Right ventricle myocardium superior (tissue), 1 donor: ENCODE measurements at places on chromosomes 2 and 18.

- no peak for DNase-seq
Observed at GRCh38 chr2:5908071-5908470, 215.9 kb downstream of the SOX11 start.

DNA sequence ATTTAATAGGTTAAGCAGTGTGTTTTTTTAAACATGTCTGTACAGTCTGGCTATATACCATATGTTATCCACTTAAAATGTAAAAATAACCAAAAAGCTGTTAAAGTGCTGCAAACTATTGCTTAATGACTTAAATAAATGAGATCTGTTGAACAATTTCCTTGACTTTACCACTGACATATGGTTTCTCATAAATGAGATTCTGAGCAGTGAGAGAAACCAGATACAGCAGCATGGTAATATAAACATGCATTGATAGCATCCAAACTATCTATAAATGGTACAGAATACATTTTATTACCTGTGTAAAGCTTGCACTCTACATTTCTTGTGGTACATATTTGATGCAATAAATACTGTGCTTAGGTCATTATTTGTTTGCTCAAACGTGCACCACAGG lies 36.3 kb upstream of the TTC21B start:
- DNase-seq: no peak

- DNase-seq: no peak
Observed at GRCh38 chr18:55665506-55665905, 77.5 kb upstream of the TCF4 start.

- no peak for DNase-seq
Observed at GRCh38 chr2:173151671-173152401, 76.2 kb downstream of the MAP3K20 start.

DNA sequence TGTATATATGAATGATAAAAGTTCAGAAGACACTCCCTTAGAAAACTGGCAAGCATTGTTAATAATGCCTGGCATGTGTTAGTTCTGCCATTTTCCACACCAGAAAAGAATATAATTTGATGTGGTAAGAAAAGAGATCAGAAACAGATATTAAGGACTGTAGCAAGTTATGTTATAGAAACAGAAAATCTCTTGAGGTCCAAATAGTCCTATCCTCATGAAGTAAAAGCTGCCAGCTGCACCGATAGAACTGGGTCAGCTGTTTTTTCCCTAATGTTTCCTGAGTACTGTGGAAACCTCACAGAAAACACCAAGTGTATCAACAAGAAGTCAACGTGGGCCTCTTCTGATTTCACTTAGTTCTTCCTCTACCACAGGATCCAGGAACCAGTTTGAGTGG lies 56.9 kb upstream of the SDC1 start:
- no peak for DNase-seq

DNA sequence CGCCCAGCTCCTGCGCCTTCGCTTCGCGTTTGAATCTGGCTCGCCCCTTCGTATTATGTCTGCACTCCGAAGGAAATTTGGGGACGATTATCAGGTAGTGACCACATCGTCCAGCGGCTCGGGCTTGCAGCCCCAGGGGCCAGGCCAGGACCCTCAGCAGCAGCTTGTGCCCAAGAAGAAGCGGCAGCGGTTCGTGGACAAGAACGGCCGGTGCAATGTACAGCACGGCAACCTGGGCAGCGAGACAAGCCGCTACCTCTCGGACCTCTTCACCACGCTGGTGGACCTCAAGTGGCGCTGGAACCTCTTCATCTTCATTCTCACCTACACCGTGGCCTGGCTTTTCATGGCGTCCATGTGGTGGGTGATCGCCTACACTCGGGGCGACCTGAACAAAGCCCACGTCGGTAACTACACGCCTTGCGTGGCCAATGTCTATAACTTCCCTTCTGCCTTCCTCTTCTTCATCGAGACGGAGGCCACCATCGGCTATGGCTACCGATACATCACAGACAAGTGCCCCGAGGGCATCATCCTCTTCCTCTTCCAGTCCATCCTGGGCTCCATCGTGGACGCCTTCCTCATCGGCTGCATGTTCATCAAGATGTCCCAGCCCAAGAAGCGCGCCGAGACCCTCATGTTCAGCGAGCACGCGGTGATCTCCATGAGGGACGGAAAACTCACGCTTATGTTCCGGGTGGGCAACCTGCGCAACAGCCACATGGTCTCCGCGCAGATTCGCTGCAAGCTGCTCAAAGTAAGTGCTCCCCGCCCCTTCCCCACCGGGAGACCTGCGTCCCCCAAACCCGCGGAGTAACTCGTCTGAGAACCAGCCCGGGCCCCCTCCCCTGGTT lies 453 bp downstream of the KCNJ3 start:
- DNase-seq: no peak

GRCh38 chr2:457262-457661 lies 169.4 kb upstream of the ALKAL2 start:
- DNase-seq: no peak

DNA sequence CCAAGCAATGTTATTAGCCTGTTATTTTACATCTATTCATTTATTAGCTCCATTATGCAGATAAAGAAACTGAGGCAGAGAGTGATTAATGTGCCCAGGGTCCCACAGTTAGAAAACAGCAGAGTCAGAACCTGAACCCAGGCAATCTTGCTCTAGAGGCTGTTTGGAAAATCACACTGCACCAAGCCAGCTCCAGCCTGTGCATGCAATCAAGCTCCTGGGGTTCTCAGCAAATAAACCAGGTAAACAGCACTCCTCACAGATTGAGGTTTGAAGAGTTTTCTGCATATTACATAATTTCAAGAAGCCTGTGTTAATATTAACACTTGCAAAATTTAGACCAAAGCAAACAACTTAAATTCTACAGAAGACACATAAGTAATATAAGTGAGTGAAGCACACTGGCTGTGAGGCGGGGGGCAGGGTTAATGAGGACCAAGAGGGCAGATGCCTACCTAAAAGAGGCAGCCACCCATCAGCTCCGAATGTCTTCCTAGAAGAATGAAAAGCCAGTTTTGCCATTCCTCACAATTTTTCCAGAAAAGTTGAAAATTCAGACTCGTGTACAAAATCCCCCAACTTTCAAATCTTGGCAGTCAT lies 35.4 kb downstream of the CACNB4 start:
- no peak for DNase-seq

GRCh38 chr2:43038034-43038695 lies 188.2 kb downstream of the ZFP36L2 start:
- no peak for DNase-seq

- no peak for DNase-seq
Observed at GRCh38 chr18:46332286-46332801, 228.2 kb downstream of the HAUS1 start.

DNA sequence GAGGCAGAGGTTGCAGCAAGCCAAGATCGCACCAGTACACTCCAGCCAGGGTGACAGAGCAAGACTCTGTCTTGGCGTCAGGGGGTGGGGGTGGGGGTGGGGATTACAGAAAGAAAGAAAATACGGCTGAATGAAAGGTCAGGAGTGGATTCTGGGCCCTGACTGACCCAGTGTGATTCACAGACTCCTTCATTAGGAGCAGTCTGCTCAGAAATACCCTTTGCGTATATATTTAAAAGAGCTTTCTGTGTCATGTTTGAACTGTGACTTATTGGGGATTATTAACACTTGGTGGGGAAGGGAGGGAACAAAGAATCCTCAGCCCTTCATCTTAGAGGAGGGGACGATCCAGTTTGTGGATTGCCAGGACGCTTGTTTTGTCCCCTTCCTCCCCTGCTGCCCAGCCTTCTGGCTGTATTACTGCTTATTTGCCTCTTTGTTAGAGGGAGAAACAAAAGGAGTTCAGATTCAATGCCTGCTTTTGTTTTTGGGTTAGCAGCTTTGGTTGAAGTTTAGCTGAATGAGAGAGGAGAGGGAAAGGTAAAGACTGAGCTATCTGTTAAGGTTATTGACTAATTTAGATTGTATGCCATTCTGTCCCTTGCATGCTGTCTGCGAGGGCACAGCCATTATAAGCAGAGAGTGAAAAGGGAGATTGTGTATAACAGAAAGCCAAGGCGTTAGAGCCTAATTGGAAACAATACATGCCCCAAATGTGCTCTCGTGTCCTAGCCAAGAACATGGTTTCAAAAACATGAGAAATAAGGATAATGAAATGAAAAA lies 118.3 kb downstream of the FMNL2 start:
- no peak for DNase-seq

DNA sequence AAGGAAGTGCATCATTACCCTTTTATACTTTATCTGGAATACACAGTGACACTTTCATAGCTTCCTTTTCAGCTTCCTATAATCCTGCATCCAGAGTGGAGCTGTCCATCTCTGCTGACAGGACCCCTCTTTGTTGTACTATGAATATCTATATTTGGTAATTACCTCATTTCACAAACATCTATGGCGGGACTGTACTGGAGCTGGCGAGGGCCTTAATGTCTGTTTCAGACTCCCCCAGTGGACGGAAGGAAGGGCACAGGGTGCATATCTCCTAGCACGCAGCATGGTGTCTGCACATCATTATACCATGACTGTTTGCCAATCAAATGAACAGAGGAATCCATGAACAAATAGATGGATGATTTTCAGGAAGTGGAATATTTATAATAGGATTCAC lies 142.3 kb downstream of the SOX11 start:
- DNase-seq: no peak

GRCh38 chr2:211879323-211879722 lies 659.3 kb downstream of the ERBB4 start:
- no peak for DNase-seq

DNA sequence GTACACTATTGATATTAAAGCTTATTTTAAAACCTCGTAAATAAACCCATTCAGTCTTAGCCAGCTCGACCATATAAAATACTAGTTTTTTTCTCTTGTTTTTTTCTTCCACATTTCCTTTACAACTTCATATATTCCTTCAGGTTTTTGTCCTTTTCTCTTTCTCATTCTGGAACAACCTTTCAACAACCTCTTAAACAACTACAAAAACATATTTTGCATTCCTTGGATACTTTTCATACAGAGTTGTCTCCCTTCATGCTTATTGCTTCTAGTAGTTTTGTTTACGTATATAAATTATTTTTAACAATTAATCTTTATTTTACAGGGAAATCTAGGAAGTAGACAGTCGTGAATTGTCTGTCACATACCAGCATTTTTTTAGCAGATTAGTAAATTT lies 41.2 kb downstream of the COMMD1 start:
- DNase-seq: no peak
